A549 treated with AZD2906 at 1 μM for 4 hours (cell line): ENCODE measurements at places on chromosomes 6 and 20. TPM values are rescaled to one million over a fixed set of nuclear protein-coding genes. Genes with fewer than 3 reads are reported as not detected.

Gene SASH1
- 2.0 to 2.8 TPM (median 2.4 TPM) in 5 replicates for total RNA-seq

Gene PROKR2
- not detected in 5 replicates for total RNA-seq

Gene HLA-DRB5
- total RNA-seq = not detected in 5 replicates

Gene TUBB2B
- total RNA-seq = 14.7 to 16.0 TPM (median 15.4 TPM) in 5 replicates

Gene DUSP22
- total RNA-seq = 13.0 to 14.4 TPM (median 14.2 TPM) in 5 replicates

Gene BACH2
- total RNA-seq = 0.51 to 1.2 TPM (median 1.1 TPM) in 5 replicates

Gene SIGLEC1
- 0.02 TPM in 2 of 5 replicates, not detected in the others for total RNA-seq

Gene TBXT
- not detected in 5 replicates for total RNA-seq

Gene VGLL2
- total RNA-seq = not detected in 5 replicates

Gene VARS2
- 14.1 to 15.9 TPM (median 15.6 TPM) in 5 replicates for total RNA-seq

Gene CLVS2
- 0.13 to 0.23 TPM (median 0.18 TPM) in 5 replicates for total RNA-seq

Gene ECT2L
- total RNA-seq = not detected in 5 replicates

Gene PDYN
- total RNA-seq = 0.03 TPM in 1 of 5 replicates, not detected in the others

Gene PCNA
- 371 to 410 TPM (median 381 TPM) in 5 replicates for total RNA-seq

Gene DUSP15
- 0.75 to 1.1 TPM (median 0.94 TPM) in 5 replicates for total RNA-seq

Gene SLC17A5
- 12.0 to 14.6 TPM (median 14.1 TPM) in 5 replicates for total RNA-seq

Gene TINAG
- 0.20 TPM in 1 of 5 replicates, not detected in the others for total RNA-seq

Gene ZSCAN12
- 1.3 to 1.9 TPM (median 1.6 TPM) in 5 replicates for total RNA-seq

Gene ZNF391
- 0.11 to 0.34 TPM (median 0.23 TPM) in 5 replicates for total RNA-seq

Gene FNDC1
- 0.06 to 0.13 TPM (median 0.10 TPM) in 5 replicates for total RNA-seq

Gene WFDC10B
- not detected in 5 replicates for total RNA-seq
